ENCODE measurements at places on chromosomes 12 and 14.

DNA sequence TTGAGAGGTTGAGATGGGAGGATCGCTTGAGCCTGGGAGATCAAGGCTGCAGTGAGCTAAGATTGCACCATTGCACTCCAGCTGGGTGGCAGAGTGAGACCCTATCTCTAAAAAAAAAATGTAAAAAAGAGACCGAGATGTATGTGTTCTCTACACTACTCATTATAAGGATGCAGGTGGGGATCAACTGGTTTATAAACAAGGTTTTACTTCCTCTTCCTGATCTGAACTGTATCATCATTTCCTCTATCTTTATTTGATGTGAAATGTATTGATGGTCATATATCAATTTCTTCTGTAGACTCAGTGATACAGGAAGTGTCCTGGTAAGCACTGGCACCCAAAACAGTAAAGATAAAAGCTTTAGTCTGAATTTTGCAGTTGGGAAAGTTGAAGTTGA lies 20.1 kb upstream of the USP44 start:
- DNase-seq: no peak

- no peak for DNase-seq
Observed at GRCh38 chr12:42568952-42569915, 20.3 kb downstream of the PRICKLE1 start.

- DNase-seq: no peak
Observed at GRCh38 chr12:130953771-130954543, at the start of gene ADGRD1. ADGRD1 (plus strand) TSS chr12:130953907; CDS start chr12:130954466, 559 bp downstream.

GRCh38 chr12:70070494-70071007 lies 172.7 kb upstream of the CNOT2 start:
- no peak for DNase-seq

- DNase-seq: no peak
Observed at GRCh38 chr12:131677699-131678098, 33.2 kb upstream of the SFSWAP start.

DNA sequence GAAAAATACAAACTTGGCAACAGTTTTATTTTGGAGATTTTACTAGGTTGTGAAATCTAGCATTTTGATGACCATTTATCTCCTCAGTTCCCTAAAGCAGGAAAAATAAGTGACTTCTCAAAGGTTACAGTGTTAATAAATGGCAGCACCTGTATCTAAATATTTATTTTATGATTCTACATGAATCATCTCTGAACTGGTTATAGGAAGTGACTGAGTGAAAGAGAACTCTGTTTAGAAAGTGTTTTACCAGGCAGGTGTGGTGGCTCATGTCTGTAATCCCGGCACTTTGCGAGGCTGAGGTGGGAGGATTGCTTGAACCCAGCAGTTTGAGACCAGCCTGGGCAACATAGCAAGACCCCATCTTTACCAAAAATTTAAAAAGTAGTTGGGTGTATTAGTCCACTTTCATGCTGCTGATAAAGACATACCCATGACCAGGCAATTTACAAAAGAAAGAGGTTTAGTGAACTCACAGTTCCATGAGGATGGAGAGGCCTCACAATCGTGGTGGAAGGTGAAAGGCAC lies 26.3 kb downstream of the MIPOL1 start:
- DNase-seq: no peak

DNA sequence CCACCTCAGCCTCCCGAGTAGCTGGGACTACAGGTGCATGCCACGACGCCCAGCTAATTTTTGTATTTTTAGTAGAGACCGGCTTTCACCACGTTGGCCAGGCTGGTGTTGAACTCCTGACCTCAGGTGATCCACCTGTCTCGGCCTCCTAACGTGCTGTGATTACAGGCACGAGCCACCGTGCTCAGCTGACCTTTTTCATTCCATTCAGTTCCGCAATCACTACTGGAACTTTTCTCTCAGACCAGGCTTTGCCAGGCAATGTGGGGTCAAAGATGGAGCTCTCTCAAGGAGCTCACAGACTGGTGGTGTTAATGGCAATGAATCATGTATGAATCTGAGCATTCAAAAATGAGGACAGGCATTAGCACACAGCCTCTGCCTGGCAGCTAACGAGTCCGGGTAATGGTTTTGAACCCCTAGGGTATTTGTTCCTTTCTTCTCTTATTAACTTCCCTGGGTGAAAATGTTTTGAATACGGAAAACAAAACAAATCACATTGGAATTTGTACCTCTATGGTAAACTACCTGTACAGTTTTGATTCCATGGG lies 9.4 kb upstream of the TCHP start:
- no peak for DNase-seq

DNA sequence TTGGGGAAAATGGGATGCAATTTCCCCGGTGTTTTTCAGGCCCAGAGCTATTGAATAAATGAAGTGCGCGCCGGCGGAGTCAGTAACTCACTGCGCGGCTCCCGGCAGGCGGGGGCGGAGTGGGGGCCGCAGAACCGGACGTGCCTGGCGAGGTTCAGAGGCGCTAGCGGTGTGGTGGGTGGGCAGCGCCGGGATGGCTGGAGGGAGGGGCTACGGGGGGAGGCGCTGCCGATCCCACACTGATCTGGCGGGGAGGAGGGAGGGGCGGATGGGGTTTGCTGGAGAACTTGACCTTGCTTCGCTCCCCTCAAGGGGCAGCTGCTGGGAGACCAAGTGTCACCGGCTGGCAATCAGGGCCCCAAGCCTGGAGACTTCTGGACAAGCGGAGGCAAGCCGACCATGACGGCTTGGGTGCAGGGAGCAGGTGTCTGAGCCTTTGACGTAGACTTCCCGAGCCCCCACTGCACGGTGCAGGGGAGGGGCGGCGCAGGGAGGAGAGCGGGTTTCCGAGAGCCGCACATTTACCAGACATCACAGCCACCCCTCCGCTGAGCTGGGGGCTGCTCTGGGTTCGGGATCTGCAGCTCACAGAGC lies 174.1 kb upstream of the RTL1 start:
- DNase-seq: peak; percentile 88

GRCh38 chr14:99462210-99462609 lies 18.4 kb downstream of the SETD3 start:
- DNase-seq: no peak

DNA sequence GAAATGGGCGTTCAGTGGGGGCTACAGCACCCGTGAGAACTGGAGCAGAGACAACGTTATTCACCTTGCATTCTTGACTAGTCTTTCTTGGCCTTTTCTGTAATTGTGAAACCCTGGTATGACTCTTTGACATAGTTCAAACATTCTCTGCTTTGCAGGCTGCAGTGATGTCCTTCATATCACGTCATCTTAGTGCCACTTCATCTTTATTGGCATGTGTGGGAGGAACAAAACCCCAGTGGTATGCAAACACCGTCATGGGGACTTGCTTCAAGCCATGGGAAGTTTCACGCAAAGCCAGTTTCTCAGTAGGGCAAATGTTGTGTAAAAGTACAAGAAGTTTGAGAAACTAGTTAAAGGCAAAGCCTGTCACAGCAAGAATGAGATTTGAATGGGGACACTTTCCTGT lies 20.2 kb upstream of the DUSP16 start:
- no peak for DNase-seq

- DNase-seq: no peak
Observed at GRCh38 chr14:56731187-56731586, 79.1 kb downstream of the OTX2 start.

DNA sequence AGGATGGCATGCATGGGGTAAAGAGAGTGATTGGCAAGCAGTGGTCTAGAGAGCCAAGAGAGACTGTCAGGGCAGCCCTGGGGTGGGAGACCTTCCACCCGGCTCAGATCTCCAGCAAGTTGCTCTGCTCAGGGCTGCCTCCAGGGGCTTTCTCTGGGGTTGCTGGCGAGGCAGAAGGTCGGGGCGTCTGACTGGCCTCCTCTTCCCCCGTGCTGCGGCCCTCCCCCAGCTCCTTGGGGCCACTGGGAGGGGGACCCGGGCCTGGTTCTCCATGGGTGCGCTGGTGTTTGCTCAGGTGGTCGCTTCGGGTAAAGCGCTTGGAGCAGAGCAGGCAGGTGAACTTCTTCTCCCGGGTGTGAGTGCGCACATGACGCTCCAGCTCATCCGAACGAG lies 6.6 kb upstream of the AAAS start:
- peak; percentile 82 for DNase-seq

GRCh38 chr14:42884100-42884499 lies 1277.4 kb downstream of the LRFN5 start:
- DNase-seq: no peak

DNA sequence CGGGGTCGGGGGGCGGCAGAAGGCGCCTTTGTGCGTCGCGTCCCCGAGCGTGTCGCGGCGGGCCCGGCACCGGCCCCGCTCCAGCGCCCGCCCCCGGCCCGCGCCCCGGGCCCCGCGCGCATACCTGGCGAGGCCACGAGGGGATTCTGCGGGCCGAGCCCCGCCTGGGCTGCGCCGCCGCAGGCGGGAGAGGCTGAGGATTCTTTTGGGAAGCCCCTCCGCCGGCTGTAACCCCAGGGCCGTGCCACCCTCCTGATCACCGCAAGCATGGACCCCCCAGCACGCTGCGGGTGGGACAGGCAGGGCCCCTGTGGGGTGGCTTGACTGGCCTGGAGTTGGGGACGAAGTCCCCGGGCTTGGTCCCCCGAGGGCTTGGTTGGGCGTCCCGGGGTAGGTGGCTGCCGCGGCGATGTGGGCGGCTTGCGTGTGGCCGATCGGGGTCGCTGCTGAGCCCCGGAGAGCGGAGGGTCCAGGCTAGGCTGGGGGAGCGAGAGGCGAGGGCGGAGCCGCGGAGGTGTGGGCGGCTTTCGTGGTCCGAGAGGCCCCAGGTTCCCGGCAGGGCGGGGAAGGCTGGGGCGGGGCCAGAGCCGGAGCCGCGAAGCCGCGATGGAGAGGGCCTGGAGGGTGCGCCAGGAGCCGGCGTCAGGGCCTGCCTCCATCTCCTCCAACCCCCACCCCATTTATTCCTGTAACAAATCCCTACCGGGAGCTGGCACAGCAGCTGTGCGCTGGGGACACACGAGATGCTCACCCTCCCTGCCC lies 28.4 kb upstream of the GPR132 start:
- DNase-seq: peak; percentile 92

GRCh38 chr14:105012171-105012985 lies 8.5 kb downstream of the CDCA4 start:
- no peak for DNase-seq

DNA sequence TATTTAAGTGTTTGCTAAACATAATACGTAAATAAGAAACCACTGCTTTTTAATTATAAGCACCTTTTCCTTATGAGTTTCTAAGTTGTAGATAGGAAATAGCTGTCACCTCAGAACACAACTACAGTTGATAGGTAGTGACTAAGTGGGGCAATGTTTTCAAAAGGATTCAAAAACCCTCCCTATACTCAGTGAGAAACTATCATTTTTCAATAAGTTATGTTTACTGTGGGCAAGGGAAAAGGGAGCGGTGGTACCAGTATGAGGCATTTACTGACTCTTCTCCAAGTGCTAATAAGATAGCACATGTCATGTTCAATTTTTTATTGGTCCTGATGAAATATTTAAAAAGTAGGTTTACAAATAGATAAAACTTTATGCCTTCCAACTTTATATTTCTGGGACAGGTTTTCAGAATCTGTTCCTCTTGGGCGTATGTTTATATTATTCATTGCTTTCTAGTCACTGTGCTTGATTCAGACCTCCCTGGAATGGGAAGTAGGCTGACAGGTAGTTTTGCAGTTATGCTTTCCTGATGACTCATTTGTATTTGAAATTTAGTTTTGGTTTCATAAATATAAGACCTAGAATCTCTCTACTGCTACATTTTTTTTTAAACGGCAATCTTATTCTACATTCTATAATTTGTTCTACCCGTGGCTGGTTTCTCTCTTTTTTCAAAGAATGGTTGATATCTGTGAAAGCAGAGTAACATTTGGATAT lies 153.1 kb downstream of the TMEM117 start:
- DNase-seq: no peak

DNA sequence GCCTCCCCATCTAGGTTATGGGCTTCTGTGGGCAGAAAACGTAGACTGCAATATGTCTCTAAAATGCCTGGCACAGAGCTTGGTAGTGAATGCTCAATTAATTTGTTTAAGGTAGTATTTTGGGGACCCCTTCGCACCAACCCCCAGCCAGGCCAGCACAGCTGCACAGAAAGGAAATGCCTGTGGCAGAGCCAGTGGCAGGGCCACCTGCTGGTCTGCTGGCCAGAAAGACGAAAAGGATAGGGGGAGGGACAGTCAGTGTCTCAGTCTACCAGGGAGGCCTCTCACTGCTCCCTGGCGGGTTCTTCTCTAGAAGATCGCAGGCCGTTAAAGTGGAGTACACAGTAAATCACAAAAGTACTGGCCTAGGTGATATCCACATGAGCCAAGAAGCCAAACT lies 3.5 kb downstream of the RAB15 start:
- peak; percentile 52 for DNase-seq

DNA sequence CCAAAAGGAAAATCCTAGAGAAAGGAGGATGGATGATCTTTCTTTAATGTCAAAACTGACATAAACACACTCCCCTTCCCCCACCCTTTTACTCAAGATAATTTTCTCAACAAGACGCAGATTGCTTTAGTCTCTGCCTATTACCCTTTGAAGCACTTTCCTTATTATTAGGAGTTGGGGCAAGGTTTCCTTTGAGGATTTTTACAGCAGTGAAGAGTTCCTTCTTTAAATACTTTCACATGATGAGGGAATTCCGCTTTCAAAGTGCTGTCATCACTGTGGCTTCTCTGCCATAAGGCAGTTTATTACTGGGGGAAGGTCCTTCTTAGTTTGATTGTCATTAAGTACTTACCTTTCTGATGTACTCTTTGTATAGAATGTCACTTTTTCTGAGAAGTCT lies 172.1 kb downstream of the MSRB3 start:
- no peak for DNase-seq

- no peak for DNase-seq
Observed at GRCh38 chr14:54815515-54815914, 87.1 kb downstream of the GCH1 start.

DNA sequence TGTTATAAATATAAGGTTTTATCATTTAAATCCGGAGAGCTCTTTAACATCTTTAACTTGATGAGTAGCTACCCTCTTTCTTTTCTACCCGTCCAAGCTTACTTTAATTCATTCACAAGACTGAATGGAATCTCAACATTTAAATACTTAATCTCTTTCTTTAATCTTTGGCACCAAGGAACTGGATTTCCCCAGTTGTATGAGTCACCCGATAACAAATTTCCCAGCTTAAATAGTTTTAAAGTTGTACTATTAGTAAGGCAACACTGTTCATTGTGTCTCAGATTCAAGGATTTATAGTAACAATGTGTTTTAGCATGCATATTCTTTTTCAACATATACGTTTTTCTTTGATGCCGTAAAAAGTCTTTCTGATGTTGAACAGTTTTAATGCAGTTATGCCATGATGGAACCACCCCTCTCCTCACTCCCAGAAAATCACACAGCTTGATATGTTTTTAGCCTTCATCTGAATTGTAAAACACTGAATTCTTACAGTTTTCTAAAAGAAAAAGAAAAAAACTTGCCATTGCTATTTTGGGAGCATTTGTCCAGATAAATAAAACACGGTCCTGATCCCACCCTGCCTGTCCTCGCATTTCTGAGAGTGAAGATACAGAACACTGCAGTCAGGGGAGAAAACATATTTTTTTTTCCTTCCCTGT lies 16.0 kb upstream of the LRP6 start:
- no peak for DNase-seq

GRCh38 chr14:20632448-20632830 lies 9.1 kb downstream of the OR6S1 start:
- DNase-seq: no peak
